ENCODE measurements at places on chromosomes 4 and X. TPM values are rescaled to one million over a fixed set of nuclear protein-coding genes. Genes with fewer than 3 reads are reported as not detected.

DNA sequence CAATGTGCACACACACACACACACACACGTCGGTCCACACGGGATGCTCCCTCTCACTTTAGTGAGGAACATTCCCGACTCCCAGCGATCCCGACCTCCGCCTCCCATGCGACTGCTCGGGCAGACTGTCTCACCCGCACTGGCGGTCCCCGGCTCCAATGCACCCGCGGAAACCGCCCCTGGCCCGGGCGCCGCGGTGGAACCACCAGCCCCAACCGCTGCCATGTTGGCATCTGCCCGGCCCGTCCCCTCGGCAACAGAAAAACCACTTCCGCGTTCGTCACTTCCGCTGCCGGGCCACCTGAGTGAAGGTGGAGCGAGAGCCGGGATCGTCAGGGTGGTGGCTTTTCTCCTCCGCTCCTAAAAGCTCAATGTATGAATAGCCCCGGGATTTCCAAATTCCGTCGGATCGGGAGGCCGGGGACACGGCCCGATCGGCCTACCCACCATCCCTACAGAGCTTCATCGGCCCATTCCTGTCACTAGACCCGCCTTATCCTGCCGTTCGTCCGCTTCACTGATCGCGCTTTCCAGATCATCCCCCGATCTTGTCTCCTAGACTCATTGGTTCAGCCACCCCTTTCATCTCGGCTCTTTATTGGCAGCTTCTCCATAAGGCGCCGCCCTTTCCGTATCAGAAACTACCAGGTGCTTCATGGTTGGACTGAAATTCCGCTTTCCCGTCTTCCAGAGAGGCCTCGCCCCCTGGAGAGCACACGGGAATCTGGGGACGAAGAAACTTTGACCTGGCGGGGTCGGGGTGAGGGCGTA, at the start of gene SLC35A2:
SLC35A2 (minus strand) TSS at position 235 of the 771 bp plus-strand sequence; CDS start at position 225, 10 bp downstream.
- H3K36me3 ChIP-seq: peaks cover 29% of the 10 kb centered on the region
- peaks cover 18% of the 10 kb centered on the region for H3K4me1 ChIP-seq
- peak within 1 kb of the TSS; percentile 71 for H3K4me3 ChIP-seq
- peak within 1 kb of the TSS; percentile 96 for H3K27ac ChIP-seq
- H3K27me3 ChIP-seq: no peaks in the 10 kb centered on the region

- peaks cover 4% of the 10 kb centered on the region for H3K4me1 ChIP-seq
- no peak overlapping the region for H3K4me3 ChIP-seq
- H3K27me3 ChIP-seq: no peaks in the 10 kb centered on the region
- no peak overlapping the region for H3K27ac ChIP-seq
- no peak for DNase-seq
Observed at GRCh38 chr4:99215521-99215920, 3.5 kb downstream of the ADH6 start.

DNA sequence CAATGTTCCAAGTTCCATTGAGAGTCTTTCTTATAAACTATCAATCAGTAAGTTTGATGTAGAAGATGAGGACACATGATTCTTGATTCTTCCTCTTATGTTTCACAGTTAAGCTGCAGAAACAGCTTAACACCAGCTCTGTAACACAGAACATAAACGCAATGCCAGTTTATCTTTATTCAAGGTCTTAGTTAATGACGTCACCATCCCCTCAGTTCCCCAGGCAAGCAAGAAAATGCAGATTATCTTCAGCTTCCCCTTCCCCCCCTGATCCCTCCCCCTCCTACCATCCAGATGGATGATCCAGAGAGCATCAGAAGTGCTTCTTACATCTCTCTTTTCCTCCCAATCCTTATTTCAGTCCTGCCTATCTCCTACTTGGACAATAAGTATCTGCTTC, 4.4 kb upstream of the SH3RF1 start:
- H3K27ac ChIP-seq: no peak overlapping the region
- peaks cover 4% of the 10 kb centered on the region for H3K27me3 ChIP-seq
- no peak for DNase-seq
- H3K4me3 ChIP-seq: no peak overlapping the region

DNA sequence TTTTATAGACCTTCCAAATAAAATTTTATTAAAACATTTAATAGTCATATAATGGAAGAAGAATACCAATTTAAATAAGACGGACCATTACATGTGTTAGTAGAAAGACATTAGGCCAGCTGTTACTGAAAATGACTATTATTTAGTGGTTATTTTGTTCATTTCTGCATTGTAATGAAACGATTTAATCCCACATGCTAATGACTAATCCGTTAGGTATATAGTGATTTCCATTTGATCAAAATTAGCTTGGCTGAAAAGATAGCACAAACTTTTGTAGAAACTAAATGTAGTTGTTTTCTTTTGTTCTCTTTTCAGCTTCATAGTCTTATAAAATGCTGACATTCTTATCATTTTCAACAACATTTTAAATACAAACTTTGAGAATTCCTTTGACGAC, 556.1 kb upstream of the TENM3 start:
- H3K27me3 ChIP-seq: no peaks in the 10 kb centered on the region
- no peak overlapping the region for H3K27ac ChIP-seq

GRCh38 chr4:94495408-94495807, 43.7 kb downstream of the PDLIM5 start:
- no peaks in the 10 kb centered on the region for H3K36me3 ChIP-seq
- no peaks in the 10 kb centered on the region for H3K4me1 ChIP-seq
- H3K27me3 ChIP-seq: no peaks in the 10 kb centered on the region
- no peak overlapping the region for H3K4me3 ChIP-seq
- H3K27ac ChIP-seq: no peak overlapping the region
- no peak for DNase-seq

DNA sequence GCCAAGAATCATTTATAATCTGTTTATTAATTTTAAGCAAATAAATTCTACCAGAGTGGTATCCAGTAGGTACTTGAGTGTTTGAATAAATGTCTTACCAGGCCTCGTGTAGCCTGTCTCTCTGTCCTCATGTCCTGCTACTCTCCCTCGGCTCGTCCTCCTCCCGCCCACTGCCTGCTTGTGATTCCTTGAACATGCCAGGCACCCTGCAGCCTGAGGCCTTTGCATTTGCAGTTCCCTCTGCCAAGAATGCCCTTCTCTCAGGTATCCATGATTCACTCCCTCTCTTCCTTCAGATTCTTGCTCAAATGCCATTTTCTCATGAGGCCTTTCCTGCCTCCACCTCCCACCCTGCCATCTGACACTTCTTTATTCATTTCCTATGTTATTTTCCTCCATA, 209.7 kb upstream of the PRPS2 start:
- no peak for DNase-seq
- H3K27me3 ChIP-seq: no peaks in the 10 kb centered on the region
- H3K27ac ChIP-seq: no peak overlapping the region
- no peak overlapping the region for H3K4me3 ChIP-seq
- no peaks in the 10 kb centered on the region for H3K4me1 ChIP-seq

DNA sequence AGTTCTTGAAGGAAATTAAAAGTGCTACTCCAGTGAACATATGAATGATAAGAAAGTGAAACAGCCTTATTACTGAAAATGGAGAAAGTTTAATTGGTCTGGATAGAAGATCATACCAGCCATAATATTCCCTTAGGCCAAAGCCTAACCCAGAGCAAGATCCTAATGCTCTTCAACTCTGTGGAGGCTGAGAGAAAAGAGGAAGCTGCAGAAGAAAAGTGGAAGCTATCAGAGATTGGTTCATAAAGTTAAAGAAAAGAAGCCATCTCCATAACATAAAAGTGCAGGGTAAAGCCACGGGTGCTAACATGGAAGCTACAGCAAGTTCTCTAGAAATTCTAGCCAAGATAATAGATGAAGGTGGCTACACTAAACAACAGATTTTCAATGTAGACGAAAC, 85.5 kb upstream of the ATOH1 start:
- no peaks in the 10 kb centered on the region for H3K27me3 ChIP-seq
- H3K4me1 ChIP-seq: 0 out of 2 replicates have a peak, but pooled peaks cover 4% of the 10 kb centered on the region
- no peak overlapping the region for H3K4me3 ChIP-seq
- no peak overlapping the region for H3K27ac ChIP-seq
- no peaks in the 10 kb centered on the region for H3K36me3 ChIP-seq

DNA sequence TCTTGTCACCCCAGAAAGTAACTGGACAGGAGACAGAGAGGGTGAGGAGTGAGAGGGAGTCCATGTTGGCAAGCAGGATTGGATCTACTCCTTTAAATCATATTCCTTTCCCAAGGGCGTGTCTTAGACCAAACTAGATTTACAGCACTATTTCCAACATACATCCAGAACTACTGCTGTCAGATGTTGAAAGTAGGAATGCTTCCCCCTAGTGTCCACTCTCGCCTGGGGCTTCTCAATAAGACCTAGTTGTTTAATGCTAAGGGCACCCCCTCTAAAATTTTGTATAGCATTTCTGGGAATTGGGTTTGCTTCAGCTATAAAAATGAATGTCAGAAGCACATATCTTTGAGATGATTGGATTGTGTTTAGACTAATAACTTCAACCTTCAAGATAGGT, 13.3 kb downstream of the OFD1 start:
- peak; percentile 54 for DNase-seq
- H3K27ac ChIP-seq: no peak overlapping the region
- no peak overlapping the region for H3K4me3 ChIP-seq
- 0 out of 2 replicates have a peak, but pooled peaks cover 7% of the 10 kb centered on the region for H3K36me3 ChIP-seq

GRCh38 chrX:100625985-100626491, 10.6 kb downstream of the TSPAN6 start:
- H3K27me3 ChIP-seq: no peaks in the 10 kb centered on the region
- DNase-seq: no peak
- no peak overlapping the region for H3K27ac ChIP-seq
- H3K4me3 ChIP-seq: no peak overlapping the region
- no peaks in the 10 kb centered on the region for H3K4me1 ChIP-seq
- H3K36me3 ChIP-seq: no peaks in the 10 kb centered on the region

GRCh38 chr4:158581161-158581560, 59.5 kb downstream of the RXFP1 start:
- no peaks in the 10 kb centered on the region for H3K36me3 ChIP-seq
- H3K4me1 ChIP-seq: peaks cover 13% of the 10 kb centered on the region
- DNase-seq: no peak
- H3K27me3 ChIP-seq: peaks cover 6% of the 10 kb centered on the region

- H3K36me3 ChIP-seq: no peaks in the 10 kb centered on the region
- DNase-seq: no peak
- H3K4me1 ChIP-seq: no peaks in the 10 kb centered on the region
- no peak overlapping the region for H3K27ac ChIP-seq
Observed at GRCh38 chrX:112863850-112864249, 23.2 kb upstream of the AMOT start.

- no peak for DNase-seq
- no peaks in the 10 kb centered on the region for H3K27me3 ChIP-seq
- H3K27ac ChIP-seq: no peak overlapping the region
- H3K36me3 ChIP-seq: no peaks in the 10 kb centered on the region
- H3K4me3 ChIP-seq: no peak overlapping the region
Observed at GRCh38 chrX:19715711-19716638, 171.4 kb downstream of the SH3KBP1 start.

- no peak overlapping the region for H3K27ac ChIP-seq
- no peak overlapping the region for H3K4me3 ChIP-seq
- no peak for DNase-seq
- H3K36me3 ChIP-seq: peaks cover 3% of the 10 kb centered on the region
- H3K4me1 ChIP-seq: no peaks in the 10 kb centered on the region
- H3K27me3 ChIP-seq: no peaks in the 10 kb centered on the region
Observed at GRCh38 chr4:75235359-75235951, 278.7 kb downstream of the RCHY1 start.

- H3K4me3 ChIP-seq: no peak overlapping the region
- H3K27me3 ChIP-seq: no peaks in the 10 kb centered on the region
- no peak overlapping the region for H3K27ac ChIP-seq
- peak; percentile 49 for DNase-seq
Observed at GRCh38 chr4:142671516-142671915, 174.6 kb downstream of the INPP4B start.

GRCh38 chrX:133668225-133668931, 253.1 kb upstream of the GPC4 start:
- H3K36me3 ChIP-seq: no peaks in the 10 kb centered on the region
- H3K4me3 ChIP-seq: no peak overlapping the region
- no peak for DNase-seq
- H3K27me3 ChIP-seq: no peaks in the 10 kb centered on the region

- no peaks in the 10 kb centered on the region for H3K4me1 ChIP-seq
- H3K36me3 ChIP-seq: peaks cover 31% of the 10 kb centered on the region
- DNase-seq: no peak
- no peak overlapping the region for H3K27ac ChIP-seq
- no peak overlapping the region for H3K4me3 ChIP-seq
Observed at GRCh38 chr4:37847311-37847884, 20.9 kb downstream of the PGM2 start.

GRCh38 chr4:23717528-23718248, 172.2 kb downstream of the PPARGC1A start:
- H3K27me3 ChIP-seq: no peaks in the 10 kb centered on the region
- H3K4me3 ChIP-seq: no peak overlapping the region
- H3K4me1 ChIP-seq: no peaks in the 10 kb centered on the region
- DNase-seq: peak; percentile 60
- H3K27ac ChIP-seq: no peak overlapping the region

- H3K27me3 ChIP-seq: no peaks in the 10 kb centered on the region
- peaks cover 18% of the 10 kb centered on the region for H3K4me1 ChIP-seq
- no peak overlapping the region for H3K4me3 ChIP-seq
- no peaks in the 10 kb centered on the region for H3K36me3 ChIP-seq
- no peak for DNase-seq
Observed at GRCh38 chr4:173432430-173432829, 33.5 kb upstream of the SCRG1 start.

GRCh38 chr4:69126024-69126423, 29.8 kb downstream of the UGT2B7 start:
- no peaks in the 10 kb centered on the region for H3K36me3 ChIP-seq
- no peak overlapping the region for H3K4me3 ChIP-seq
- DNase-seq: no peak
- no peaks in the 10 kb centered on the region for H3K27me3 ChIP-seq
- H3K4me1 ChIP-seq: no peaks in the 10 kb centered on the region

DNA sequence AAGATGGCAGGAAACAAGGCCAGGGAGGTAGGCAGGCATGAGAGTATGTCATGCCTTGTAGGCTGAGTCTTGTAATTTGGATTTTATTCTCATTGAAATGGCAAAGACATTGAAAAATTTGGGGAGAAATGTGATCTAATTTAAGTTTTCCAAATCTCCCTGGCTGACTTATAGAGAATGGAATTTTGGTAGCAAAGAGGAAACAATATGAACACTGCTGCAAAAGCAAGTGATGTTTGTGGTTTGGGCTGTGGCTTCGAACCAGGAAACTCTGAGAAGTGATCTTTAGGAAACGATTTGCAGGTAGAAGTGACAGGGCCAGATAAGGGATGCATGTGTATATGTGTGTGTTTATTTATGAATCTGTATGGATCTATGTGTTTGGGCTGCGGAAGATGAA, 35.6 kb downstream of the ARSJ start:
- H3K36me3 ChIP-seq: no peaks in the 10 kb centered on the region
- no peak overlapping the region for H3K27ac ChIP-seq
- H3K4me1 ChIP-seq: peaks cover 14% of the 10 kb centered on the region

DNA sequence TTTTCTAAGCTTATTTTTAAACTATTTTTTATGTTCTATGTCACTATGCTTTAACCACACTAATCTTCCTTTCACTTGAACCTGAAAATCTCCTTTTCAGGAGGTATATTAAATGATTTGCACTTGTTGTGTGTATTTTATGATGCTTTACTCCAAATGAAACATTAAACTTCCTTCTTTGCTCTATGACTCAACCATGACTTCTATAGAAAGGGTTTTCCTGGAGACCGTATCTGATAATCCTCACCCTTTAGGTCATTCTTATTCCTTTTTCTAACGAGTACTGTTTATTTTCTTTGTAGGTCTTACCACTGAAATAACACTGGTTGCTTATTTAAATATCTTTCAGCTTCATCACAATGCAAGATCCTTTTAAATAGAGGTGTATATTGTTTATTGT, 1163.2 kb downstream of the PCDH18 start:
- no peaks in the 10 kb centered on the region for H3K27me3 ChIP-seq
- no peak overlapping the region for H3K4me3 ChIP-seq
- no peak overlapping the region for H3K27ac ChIP-seq
- DNase-seq: no peak
- H3K4me1 ChIP-seq: no peaks in the 10 kb centered on the region

The FAM241A gene
- 0.63 TPM for total RNA-seq

The SLC6A14 gene
- not detected for total RNA-seq

The CITED1 gene
- total RNA-seq: 0.45 TPM

The TSPAN6 gene
- total RNA-seq: 55.6 TPM

The NALF2 gene
- total RNA-seq: 8.0 TPM

The SPATA18 gene
- 2.5 TPM for total RNA-seq
